Neural progenitor cell (in vitro differentiated cells): ENCODE measurements at places on chromosomes 12 and 14.

DNA sequence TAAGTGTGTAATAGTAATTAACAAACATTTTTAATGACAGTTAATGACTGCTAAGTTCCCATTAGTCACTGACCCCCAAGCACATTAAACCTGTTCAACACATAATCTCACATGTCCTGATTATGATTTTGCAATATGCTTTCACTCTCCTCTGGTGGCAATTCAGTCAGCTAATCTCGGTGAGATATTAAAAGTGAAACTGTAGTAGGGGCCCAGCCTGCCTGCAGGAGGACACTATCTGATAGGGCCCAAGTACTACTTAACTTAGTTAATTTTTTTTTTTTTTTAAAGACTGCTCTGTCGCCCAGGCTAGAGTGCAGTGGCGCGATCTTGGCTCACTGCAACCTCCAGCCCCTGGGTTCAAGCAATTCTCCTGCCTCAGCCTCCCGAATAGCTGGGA lies 48.8 kb downstream of the CIT start:
- no peak for DNase-seq

DNA sequence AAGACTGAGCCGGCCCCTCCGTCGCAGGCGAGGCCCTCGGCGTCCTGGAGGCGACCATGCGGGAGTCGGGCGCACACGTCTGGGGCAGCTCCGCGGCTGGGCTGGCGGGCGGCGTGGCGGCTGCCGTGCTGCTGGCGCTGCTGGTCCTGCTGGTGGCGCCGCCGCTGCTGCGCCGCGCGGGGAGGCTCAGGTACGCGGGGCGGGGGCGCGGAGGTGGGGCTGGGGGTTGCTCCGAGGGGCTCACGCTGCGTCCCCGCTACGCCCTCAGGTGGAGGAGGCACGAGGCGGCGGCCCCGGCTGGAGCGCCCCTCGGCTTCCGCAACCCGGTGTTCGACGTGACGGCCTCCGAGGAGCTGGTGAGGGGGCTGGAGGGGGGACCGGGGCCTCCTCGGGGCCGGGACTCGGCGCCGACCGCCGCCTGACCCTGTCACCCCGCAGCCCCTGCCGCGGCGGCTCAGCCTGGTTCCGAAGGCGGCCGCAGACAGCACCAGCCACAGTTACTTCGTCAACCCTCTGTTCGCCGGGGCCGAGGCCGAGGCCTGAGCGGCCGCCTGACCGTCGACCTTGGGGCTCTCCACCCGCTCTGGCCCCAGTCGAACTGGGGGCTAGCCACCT lies 7.8 kb downstream of the AMN start:
- DNase-seq: peak; percentile 79

DNA sequence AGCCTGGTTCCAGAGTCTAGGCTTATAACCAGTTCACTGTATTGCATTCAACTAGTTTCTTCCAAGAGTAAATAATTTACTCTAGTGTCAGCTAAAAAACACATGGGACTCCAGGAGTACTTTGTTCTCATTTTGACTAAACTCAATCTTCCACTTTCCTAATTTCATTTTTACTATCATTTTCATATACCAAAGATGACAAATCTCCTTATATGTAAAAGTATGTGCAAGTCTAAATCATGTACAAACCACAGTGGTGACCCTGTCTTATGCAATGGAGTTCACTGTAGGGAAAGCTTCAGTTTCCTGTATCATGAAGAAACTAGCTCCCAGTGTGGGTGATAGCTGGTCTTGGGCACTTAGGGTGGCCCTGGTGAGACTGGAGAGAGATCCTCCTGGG lies 151.6 kb downstream of the HELB start:
- no peak for DNase-seq

GRCh38 chr14:65465584-65465983 lies 53.1 kb downstream of the FUT8 start:
- no peak for DNase-seq

DNA sequence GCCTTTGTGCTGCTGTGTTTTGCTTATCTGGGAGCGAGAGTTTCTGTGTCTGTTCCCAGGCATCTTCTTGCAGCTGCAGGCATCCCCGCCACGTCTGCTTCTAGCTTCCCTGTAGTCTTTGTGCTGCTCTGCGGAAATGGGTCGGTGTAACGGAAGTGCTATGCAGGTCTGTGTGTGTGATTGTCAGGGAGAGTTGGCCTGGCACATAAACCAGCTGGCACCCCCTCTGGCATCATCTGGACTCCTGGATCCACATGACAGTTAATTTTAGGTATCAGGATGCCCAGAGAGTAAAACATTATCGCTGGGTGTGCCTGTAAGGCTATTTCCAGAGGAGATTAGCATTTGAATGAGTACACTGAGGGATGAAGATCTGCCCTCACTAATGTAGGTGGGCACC lies 9.4 kb upstream of the OASL start:
- no peak for DNase-seq

- no peak for DNase-seq
Measured at GRCh38 chr14:57889245-57889644, 23.4 kb upstream of the SLC35F4 start.

GRCh38 chr12:124917135-124917840 lies 2.8 kb upstream of the UBC start:
- DNase-seq: peak; percentile 97

DNA sequence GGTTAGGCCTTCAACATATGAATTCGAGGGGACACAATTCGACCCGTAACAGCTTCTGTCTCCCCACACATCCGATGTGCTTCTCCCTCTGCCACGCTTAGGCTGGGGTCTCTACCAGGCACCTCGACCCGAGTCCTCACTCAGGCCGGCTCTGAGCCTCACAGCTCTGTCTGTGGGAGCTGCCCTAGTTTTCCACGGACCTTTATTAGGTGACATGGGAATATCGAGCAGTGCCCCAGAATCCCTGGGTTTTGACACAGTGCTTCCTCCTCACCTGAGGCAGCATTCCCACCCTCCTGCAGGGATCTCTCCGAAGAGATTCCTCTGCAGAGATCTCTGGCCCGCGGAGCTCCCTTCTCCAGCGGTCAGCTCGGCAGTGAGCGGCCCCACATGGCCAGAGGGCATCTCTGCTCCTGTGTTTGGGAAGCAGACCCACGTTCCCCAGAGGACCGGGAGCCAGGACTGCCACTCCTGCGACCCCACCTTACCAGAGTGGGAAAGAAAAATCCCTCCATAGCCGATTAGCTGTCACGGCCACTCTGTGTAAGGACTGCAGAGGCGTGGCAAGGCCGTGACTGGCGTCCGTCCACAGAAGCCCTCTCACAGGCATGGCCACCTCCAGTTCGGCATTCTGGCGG lies 21.2 kb downstream of the ZBTB42 start:
- DNase-seq: no peak

GRCh38 chr12:106819991-106820390 lies 45.5 kb downstream of the RIC8B start:
- no peak for DNase-seq

DNA sequence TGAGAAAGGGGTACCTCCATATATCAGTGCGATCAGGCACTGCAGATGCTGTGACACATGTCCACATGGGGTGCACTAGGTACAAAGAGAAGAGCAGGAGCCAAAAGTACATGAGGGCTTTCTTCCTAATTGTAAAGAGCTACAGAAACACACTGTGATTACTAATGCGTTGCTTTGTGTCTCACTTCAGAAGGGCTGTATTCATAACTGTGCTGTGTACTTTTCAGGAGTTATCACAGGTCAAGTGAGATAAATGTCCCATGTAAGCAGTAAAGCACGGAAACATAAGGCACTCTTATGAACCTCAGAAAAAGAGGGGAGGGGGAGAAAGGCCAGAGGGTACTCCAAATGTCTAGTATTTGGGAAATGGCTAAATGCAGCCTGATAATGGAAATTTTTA lies 10.6 kb downstream of the SPRING1 start:
- no peak for DNase-seq

GRCh38 chr14:30996892-30997659 lies 28.4 kb upstream of the AP4S1 start:
- peak; percentile 42 for DNase-seq

GRCh38 chr14:24863968-24864684 lies 185.8 kb downstream of the STXBP6 start:
- no peak for DNase-seq

- DNase-seq: no peak
Measured at GRCh38 chr12:91590966-91591638, 408.5 kb upstream of the DCN start.

DNA sequence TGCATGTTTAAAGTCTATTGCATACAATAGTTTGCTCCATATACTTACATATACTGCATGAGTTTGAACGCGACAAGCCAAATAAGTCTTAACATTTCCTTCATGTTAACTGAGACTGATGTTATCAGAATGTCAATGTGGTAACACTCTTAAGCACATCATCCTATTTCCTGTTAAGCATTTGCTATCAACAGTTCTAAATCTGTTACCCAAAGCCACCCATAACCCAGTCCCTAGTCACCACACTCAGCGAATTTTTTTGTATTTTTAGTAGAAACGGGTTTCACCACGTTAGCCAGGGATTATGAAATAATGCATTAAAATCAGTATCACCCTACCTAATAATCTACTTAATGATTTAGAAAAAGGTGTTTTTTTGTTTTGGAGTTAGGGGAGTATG lies 39.4 kb downstream of the HNRNPC start:
- DNase-seq: no peak

GRCh38 chr12:132276066-132276826 lies 53.1 kb downstream of the GALNT9 start:
- no peak for DNase-seq

GRCh38 chr12:110739894-110740293 lies 2.8 kb downstream of the PPP1CC start:
- DNase-seq: no peak

DNA sequence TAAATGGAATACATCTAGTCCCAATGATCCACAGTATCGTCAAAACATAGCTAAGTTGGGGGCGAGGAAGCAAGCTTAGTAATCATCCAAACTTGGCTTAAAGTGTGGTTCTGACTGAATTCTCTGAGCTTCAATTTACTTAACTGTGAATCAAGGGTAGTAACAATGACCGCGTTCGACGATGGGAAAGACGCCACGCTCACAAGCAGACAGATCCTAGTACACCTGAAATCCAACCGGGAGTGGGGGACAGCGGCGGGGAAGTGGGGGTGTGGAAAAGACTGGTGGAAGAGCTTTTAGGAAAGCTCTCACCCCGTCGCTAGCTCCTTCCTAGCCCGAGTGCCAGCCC lies 433 bp downstream of the COX16 start:
- no peak for DNase-seq

DNA sequence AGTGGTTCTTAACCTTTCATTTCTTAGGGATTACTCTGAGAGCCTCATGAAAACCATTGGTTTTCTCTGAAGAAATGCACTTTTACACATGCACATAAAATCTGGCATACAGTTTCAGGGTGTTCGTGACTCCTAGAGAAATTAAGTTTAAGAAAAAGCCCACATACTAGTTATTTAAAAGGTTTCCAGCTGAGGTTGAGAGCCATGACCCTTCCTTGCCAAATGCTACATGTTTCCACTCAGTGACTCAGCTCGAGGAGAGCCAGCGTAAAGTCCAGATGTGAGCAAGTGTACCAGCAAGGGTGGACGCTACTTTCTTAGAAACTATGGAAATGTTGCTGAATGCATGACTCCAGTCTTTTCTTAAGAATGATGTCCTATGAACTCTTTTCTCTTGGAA lies 42.7 kb upstream of the FLRT2 start:
- DNase-seq: no peak

- no peak for DNase-seq
Measured at GRCh38 chr12:43858096-43858495, 22.2 kb downstream of the TMEM117 start.

- DNase-seq: no peak
Measured at GRCh38 chr14:23101213-23101970, 3.4 kb downstream of the CIROP start.

DNA sequence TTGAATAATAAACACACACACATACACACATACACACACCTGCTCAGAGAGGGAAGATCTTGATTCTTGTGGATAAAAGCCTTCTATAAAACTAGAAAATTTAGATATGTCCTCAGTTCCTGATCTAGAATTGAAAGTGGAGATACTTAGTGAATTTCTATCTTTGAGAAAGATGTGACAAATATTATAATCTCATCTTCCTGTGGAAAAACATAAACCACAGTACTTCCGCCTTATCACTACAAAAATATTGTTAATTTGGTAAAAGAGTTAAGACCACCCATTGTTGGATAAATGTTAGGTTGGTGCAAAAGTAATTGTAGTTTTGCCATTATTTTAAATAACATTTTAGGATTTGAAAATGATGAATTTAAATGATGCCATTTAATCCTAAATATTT lies at the start of gene KLRK1:
Gene KLRK1, minus strand, starts transcription at position 138 of the 400 bp plus-strand sequence. CDS start 1,231 bp downstream, outside the sequence.
- DNase-seq: no peak

GRCh38 chr12:105348561-105348960 lies 18.1 kb downstream of the C12orf75 start:
- no peak for DNase-seq

DNA sequence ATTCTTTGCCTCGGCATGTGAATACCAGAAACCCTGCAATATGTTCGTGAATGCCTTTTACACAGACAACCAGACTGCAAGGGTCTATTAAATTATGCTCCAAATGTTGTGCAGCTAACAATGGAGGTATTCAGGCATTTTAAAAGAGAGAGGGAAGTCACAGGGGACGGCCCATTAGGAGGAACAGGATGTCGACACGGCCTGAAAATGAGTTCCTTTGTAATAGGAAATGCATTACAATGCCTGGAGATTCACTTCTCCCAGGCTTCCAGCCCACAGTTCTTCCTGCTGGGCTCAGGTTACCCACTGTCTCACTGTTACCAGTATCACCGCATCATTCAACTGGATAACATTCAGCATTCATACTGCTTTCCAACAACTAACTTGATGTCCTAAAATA lies 2.5 kb downstream of the DUSP6 start:
- peak; percentile 71 for DNase-seq

GRCh38 chr14:48704639-48705038 lies 881.5 kb downstream of the RPS29 start:
- DNase-seq: no peak

DNA sequence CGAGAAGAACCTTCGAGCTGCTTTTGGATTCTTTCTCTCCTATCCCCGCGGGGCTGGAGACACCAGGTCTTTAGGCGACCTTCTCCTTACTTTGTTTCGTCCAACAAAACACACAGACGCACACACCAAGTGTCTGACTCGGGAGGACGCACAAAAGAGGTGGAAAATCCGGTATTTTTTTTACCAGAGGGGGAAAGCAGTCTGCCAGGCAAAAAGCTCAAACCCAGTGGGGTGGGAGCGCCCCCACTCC lies 2.1 kb downstream of the SIX4 start:
- no peak for DNase-seq

DNA sequence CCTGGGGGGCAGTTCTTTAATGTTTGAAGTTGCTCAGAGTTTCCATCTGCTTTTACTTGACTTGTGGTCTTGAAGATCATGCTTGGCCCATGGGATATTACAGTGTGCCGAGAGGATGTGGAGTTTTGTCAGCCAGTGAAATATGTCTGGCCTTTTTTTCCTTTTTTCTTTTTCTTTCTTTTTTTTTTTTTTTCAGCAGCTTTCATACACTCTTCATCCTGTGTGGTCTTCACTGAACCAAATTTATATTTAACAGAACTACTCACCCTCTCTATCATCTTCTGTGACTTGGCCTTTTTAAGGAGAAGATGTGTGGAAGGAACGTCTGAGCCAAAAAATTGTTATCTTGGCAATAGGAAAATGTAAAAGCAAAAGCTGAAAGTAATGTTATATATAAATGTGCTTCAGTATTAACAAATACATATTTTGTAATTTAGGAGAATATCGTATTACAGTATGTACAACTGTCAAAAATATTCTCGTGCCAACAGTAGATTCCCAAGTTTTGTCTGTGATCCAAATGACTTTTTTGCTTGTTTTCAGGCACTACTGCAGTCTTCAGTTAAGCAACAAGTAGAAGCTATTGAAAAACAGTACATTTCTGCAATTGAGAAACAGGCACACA lies 200.6 kb downstream of the CCDC91 start:
- no peak for DNase-seq

- no peak for DNase-seq
Measured at GRCh38 chr12:57027805-57028153, 11.4 kb upstream of the TAC3 start.

- no peak for DNase-seq
Measured at GRCh38 chr12:16002880-16003279, 91.7 kb downstream of the DERA start.
